Choroid plexus epithelial cell (primary cell): ENCODE measurements at places on chromosomes 1 and 21.
A peak's percentile ranks its signal among the peaks of the same experiment; 100 is the strongest.

DNA sequence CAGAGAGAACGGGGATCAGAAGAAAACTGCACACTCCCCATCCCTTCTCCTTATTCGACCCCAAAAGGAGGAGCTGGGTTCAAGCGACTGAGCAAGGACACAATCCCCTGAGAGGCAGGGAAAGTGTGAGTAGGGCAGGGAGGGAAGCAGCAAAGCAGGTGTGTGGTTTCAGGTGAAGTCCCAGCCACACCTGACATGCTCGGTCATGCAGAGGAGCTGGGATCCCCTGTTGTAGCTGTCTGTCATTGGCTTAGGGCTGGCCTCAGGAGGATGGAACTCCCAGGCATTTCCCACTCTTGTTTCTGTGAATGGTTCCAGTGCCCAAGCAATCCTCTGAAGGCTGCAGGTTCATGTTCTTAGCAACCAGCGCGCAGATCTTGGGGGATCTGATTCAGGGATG, 150.7 kb downstream of the DSCAM start:
- DNase-seq = no peak

- peak; percentile 7 for DNase-seq
Measured at GRCh38 chr1:168783458-168784210, 54.6 kb upstream of the DPT start.

GRCh38 chr1:210072896-210073504, 135.0 kb downstream of the SYT14 start:
- no peak for DNase-seq

- no peak for DNase-seq
Measured at GRCh38 chr1:8293641-8294169, 24.2 kb upstream of the SLC45A1 start.

DNA sequence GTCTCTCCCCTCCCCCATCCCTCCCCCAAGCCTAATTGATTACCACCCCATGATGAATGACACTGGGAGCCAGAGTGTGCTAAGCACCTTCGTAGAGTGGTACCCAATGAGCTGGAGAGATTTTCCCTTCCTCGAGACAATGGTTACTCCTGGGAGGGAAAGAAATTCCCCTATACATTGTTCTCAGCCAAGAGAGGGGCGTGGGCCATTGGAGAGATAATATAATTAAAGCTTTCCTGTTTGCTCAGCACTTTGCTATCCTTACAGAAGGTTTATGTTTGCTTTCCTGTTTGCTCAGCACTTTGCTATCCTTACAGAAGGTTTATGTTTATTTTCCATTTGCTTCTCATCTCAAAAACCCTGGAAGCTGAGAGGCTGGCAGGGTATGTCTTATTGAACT, 126.1 kb upstream of the KLHDC7A start:
- no peak for DNase-seq

GRCh38 chr1:187477103-187477502, 648.4 kb downstream of the PLA2G4A start:
- peak; percentile 67 for DNase-seq

DNA sequence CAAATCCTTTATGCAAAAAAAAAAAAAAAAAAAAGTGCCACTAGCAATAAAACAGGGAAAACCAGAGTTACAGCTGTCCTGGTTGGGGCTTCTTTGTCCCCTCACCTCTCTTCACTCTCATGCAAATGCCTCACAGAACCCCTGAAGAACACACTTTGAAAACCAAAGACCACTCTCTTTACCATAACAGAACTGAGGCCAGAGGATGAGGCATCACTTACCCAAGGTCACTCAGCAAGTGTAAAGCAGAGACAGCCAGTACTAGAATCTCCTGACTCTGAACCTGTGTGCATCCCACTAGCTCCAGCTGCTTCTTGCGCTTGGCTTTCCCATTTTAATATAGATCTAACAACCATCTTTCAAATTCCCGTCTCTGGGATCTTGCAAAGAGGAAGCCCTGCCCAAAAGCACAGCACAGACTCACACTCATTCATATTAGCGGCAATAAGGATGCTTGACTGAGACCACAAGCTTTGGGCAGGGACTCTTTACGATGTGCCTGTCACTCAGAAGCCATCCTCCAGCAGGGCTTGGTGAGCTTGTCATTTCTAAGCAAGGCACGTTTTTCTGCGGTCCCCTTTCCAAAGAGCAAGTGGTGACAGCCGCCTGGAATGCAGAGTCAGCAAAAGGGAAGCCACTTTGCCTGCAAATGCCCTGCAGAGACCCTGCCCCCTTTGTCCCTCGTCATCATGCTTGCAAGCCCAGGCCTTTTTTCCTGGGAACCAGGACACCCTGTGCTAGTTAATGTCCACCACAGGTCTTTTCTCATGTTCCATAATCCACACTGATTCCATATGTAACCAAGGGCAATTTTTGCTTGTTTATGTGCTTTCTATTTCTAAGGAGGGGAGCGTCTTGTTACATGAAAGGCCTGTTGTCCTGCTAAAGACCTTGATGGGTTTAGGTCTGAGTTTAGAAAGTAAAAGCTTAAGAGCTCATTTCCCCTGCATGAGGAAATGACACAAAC, 76.5 kb upstream of the NFIA start:
- DNase-seq = no peak

GRCh38 chr1:32208891-32209328, at the start of gene DCDC2B:
TSS of gene DCDC2B (plus strand) at chr1:32209089. CDS start at chr1:32209094, 5 bp downstream.
- peak; percentile 59 for DNase-seq

DNA sequence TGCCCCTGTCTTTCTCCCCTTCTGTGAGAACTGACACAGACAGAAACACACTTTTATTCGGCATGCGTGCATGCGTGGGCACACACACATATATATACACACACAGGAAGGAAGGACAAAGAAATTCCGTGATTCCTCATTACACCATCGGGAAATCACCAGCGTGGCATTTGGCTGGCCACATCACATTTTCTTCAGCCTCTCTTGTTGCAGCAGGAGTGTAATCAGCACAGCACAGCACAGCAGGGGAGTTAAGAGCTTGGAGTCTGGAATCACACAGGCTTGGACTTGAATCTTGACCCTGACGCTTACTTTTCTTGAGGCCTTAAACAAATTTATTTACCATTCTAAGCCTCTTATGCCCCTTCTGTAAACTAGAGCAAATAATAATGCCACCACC, 45.3 kb upstream of the EPHA8 start:
- peak; percentile 80 for DNase-seq

DNA sequence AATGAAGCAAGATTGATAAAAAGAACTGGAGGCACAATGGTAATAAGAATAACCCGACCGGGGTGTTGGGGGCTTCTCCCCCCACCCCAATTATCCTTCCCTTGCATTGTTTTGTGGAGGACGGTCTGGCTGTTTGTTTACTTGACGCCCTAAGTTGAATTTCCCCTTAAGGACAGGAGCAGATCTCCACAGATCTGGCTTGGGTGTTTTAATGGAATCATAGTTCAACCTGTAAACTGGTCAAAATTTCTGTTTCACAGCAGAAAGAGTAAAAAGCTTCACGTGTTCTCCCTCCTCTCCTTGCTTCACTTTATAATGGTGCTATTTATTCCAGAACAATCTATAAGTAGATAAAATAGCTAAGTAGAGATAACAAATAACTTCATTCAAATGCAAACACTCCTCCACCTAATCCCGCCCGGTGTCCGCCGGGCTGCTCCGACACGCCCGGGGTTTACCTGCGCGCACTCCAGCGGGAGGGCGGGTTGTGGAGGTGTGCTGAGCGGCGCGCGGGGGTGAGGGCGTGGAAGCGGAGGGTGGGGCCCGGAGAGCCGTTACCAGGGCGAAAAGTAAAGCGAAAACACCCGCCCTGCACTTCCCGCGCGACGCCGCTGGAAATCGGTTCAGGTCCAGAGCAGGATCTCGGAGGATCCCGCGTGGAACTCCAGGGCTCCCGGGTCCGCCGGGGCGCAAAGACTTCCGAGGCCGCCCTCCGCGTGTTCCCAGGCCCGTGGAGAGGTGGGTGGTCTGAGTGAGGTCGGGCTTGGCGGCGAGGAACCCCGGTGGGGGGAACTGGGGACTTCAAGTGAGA, 2.0 kb upstream of the ATF3 start:
- DNase-seq = no peak

DNA sequence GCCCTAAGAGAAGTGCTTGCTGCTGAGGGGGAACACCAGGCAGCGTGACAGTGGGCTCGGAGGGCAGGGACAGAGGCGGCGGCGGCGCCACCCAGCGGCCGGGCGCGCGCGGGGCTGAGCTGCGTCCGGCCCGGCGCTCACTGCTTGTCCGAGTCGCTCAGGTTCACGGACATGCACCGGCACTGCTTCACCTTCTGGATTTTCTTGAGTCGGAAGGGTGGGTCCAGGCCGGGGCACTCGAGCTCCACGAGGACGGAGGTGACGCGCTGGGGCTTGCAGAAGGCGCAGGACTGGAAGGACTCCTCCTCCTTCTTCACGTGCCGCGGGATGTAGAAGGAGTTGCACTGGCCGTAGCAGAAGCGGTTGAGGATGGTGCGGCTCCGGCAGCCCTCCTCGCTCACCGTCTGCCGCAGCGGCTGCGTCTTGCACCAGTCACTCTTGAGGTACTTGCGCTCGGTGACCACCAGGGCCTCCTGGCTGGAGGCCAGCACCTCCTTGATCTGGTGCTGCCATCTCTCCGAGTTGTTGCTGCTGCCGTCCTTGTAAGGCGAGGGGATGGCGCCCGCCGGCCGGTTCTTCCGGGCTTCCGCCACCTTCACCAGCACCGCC, 119.0 kb downstream of the GREM2 start:
- DNase-seq = peak; percentile 41

GRCh38 chr21:23936224-23936623, 1671.1 kb downstream of the MRPL39 start:
- DNase-seq = peak; percentile 13

DNA sequence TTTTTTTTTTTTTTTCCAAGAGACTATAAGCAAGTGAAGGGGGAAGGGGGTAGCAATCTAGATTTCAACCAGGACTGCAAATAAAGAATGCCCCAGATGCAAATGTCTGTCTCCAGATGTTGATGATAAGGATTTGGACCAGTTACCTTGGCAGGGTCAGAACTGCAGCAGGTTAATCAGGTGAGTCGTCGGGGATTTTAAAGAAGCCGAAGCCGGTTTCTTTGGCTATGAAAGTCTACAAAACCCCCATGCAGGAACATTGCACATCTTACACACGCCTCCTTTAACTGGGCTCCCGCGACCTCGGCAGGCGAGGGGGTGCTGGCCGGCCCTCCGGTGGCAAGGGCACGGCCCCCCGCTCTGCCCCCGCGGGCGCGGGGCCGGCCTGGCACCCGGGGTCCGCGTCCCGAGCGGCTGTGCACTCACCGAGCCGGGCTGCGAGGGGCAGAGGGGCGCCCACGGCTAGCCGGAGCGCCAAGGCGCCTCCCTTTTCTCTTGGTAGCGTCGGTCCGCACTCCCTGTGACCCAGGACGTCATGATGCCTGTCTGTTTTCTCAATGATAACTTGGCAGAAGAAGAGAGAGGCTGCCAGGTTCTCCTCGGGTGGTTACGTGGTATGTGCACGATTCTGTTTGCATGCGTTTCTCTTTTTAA, 366.3 kb upstream of the ESRRG start:
- peak; percentile 68 for DNase-seq

- no peak for DNase-seq
Measured at GRCh38 chr1:161483361-161483760, 21.9 kb upstream of the FCGR2A start.

- no peak for DNase-seq
Measured at GRCh38 chr1:89600451-89601224, 32.3 kb upstream of the LRRC8C start.

DNA sequence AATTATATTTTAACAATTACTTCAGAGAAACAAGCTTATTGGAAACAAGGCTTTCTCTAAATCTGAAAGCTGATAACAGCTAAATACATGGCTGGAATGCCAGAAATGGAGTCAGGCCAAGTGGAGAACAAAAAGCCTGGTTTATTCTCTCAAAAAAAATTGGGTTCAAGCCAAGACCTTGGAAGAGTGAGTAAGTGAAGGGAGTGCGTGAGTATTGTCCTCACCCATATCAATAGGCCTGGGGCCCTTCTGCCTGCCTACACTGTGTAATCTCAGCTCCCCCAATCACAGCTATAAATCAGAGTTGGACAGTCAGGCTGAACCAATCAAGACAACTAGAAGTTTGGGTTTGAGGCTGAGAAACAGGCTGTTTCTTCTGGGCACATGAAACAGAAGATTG, 7.4 kb downstream of the KYAT3 start:
- DNase-seq = peak; percentile 92

DNA sequence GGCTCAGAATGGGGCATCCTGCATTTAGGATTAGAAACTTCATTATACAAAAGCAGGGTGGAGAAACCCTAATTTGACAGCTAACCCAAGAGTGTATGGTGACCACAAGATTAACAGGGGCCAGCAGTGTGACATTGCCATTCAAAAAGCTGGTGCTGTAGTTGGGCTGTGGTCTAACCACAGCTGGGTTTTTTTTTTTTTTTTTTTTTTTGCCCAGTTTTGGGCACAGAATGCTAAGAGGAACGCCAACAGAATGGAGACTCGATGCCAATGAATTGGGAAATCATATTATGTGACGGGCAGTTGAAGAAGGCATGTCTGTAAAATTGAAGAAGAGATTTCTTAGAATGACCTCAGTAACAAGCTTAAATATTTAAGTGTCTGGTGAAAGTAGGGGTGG, 58.4 kb downstream of the NFIA start:
- DNase-seq = no peak

- no peak for DNase-seq
Measured at GRCh38 chr1:223189903-223190724, 47.1 kb upstream of the TLR5 start.

GRCh38 chr1:168236836-168237611, 11.2 kb downstream of the SFT2D2 start:
- DNase-seq = no peak

- no peak for DNase-seq
Measured at GRCh38 chr1:218957971-218958370, 215.7 kb upstream of the LYPLAL1 start.

DNA sequence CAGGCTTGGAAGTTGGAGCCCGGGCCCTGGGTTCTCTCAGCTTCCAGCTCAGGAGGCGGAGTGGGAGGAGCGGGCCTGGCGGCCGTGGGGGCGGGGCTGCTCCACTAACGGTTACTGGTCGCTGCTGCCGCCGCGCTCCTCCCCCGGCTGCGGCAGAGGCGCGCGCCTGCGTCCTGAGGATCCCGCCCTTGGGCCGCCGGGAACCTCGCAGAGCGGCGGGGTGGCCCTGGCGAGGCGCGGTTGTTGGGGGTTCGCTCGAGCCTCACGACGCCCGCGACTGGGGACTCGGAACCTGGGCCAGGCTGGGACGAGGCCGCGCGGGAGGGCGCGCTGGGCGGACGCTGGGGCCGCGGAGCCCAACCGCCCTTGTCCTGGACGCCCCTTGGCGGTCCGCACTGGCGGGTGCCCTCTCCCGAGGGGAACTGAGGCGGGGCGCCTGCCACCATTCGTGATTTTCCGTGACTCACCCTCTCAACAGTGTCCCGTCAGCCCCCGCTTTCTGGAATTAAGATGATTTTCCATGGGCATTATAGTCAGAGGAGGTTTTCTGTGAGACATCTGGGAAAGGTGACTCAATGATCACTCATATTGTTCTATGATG, 34.1 kb downstream of the OR2G3 start:
- peak; percentile 2 for DNase-seq

- DNase-seq = peak; percentile 88
Measured at GRCh38 chr1:44786138-44786840, 1.7 kb downstream of the BEST4 start.

DNA sequence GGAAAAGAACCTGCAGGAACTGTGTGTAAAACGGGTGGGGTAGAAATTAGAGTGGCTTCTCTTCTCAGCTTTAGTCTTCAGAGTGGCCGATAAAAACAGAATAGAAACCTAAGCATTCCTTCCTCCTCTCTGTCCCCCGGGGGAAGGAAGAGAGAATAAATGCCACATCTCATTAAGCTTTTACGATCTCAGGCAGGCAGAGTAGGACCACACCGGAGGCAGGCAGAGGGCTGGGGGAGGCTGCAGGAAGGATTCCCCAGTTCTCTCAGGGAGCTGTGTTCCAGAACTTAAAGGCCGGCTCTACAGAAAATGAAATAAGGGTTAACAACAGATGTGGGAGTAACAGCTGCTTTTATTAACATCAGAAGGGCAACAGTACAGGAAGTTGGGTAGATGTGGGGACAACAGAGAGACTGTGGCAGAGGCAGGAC, 24.5 kb upstream of the MEF2D start:
- no peak for DNase-seq
